Foreskin keratinocyte (primary cell): ENCODE measurements at places on chromosomes 3 and 15.
A peak's percentile ranks its signal among the peaks of the same experiment; 100 is the strongest.

- no peak for DNase-seq
Measured at GRCh38 chr3:150450916-150451315, 42.8 kb downstream of the TSC22D2 start.

GRCh38 chr3:11944052-11944673 is 60.0 kb upstream of the SYN2 start:
- peak; percentile 19 for DNase-seq

DNA sequence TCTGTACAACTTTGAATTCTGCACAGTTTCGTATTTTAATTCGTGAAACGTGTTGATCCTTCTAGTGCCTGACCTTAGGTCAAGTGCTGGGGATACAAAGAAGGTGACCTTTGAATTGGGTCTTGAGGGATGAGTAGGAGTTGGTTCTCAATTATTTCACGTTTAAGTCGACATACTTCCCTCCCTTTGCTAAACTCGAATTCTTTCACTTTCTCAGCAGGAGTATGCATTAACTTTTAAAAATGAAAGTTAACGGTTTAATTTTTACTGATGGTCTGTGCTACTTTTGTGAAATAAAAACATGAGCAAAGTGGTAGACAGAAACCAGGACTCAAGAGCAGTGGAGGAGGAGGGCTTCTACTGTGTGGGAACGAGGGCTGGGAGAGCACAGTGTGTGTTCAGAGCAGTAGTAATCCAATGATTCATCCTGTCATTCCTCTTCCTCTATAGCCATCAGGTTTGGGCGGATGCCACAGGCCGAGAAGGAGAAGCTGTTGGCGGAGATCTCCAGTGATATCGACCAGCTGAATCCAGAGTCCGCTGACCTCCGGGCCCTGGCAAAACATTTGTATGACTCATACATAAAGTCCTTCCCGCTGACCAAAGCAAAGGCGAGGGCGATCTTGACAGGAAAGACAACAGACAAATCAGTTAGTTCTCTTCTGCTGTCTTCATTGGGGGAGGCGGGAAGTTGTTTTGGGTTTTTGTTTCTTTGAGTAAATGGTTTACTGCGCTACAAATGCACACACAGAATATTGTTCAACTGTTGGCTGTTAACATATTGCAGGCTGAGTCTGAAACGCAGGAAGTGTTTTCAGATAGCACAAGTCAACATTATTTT is 78.6 kb upstream of the TSEN2 start:
- no peak for DNase-seq

DNA sequence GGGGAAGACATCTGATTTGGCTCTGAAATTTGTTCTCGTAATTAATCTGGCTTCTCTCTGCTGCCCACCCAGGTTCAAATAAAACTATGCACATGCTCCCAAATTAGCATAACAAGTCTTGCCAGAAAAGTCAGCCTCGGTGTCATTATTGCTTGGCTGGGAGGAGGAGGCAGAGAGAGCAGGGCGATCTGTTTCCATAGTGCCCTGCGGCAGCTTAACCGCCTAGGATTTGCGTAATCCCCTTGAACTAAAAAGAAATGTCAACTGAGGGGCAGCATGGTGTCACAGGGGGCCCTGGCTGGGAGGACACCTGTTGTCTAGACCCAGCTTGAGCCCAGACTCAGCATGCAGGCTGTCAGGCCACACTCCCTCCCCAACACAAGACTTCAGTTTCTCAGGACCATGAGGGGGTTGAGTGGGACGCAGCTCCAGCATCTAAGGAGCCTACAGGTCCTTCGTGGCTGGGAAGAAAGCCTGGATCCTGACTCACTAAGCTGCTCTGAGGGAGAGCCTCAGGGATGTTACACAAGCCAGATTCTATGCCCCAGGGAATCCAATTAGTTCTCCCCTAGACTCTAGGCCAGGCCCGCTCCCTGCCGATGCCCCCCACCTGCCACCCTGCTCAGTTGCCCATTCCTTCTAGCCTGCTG is 17.3 kb downstream of the MRPS11 start:
- DNase-seq: no peak

- no peak for DNase-seq
Measured at GRCh38 chr15:25597571-25597970, 158.7 kb upstream of the UBE3A start.

- DNase-seq: peak; percentile 35
Measured at GRCh38 chr3:14019459-14019858, 105.2 kb downstream of the CHCHD4 start.

- no peak for DNase-seq
Measured at GRCh38 chr15:90822204-90822955, 46.0 kb upstream of the FURIN start.

DNA sequence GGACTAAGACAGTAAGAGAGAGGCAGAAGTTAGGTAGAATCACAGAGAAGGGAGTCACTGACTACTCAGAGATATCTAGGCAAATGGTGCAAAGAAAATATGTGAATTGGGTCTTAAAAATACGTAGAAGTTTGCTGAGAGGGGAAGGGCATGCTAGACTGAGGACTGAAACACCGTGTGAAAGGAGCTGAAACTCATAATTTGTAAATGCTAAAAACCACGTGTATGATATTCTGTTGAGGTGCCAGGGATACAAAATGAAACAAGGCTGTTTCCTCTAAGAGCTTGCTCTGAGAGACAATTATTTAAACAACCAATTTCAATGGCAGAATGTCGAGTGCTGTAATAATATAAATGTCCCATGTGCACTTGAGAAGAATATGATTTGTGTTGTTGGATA is 47.2 kb downstream of the NCK1 start:
- DNase-seq: no peak

DNA sequence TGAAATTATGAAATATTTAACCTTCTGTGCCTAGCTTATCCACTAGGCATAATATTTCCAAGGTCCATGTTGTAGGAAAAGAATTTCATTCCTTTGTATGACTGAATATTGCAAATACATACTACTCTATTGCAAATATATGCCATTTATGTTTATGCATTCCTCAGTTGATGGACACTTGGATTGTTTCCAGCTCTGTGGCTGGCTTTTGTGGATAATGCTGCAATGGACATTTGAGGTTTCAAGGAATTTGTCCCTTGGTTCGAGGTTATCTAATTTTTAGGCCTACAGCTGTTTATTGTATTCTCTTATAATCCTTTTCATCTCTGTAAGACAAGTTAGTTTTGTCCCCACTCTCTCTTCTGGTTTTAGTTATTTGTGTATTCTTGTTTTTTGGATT is 7.7 kb upstream of the AADACL2 start:
- no peak for DNase-seq

GRCh38 chr15:40500568-40501330 is 30.0 kb downstream of the CHST14 start:
- DNase-seq: peak; percentile 57

- DNase-seq: no peak
Measured at GRCh38 chr3:41324156-41324475, 124.8 kb downstream of the CTNNB1 start.

GRCh38 chr3:49535971-49536874 is 18.1 kb upstream of the BSN start:
- DNase-seq: no peak

- no peak for DNase-seq
Measured at GRCh38 chr15:84934942-84935729, 46.5 kb upstream of the PDE8A start.

- peak; percentile 66 for DNase-seq
Measured at GRCh38 chr15:38254051-38254883, 1.6 kb downstream of the SPRED1 start.

DNA sequence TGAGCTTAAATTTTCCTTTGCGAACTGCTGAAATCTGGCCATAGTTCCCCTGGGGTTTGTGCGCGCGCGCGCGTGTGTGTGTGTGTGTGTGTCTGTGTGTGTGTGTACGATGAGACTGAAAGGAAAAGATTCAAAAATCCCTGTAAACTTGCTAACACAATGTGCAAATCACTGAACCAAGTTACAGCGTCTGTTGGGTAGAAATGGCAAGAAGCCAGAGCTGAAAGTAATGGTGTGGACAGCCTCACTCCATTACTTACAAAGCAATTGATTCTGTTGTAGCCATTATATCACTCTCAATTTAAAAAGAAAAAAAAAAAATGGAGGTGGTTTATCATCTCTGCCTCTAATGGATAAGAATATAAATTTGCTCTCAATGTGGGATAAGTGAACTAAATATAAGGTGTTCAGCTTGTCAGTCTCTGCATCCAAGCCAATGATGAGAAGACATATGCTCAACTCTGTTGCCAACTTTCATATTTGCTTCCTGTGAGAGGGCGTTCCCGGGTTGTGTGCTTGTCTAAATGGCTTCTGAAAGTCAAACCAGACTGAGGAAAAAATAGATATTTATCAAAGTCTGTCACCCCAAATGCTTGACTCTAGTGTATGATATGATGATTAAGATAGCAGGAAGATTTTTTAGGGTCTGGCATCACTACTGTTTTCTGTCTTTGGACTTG is 422.2 kb downstream of the ZNF385D start:
- DNase-seq: no peak

DNA sequence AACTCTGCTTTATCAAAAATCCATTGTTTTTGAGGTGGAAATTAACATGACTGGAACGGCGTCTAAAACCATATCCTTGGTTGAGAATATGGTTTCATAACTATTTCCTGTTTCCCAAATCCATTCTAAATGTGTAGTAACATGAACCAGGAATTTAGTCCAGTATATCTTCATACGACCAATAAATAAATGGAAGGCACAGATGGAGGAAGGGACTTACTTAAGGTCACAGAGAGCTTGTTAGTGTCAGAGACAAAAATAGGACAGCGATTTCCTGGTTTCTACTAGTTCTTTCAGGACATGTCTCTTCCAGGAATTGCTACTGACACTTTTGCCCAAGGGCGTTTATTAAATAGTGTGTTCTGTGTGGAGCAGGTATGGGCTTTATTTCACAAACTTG is 41.2 kb downstream of the HES1 start:
- DNase-seq: no peak

DNA sequence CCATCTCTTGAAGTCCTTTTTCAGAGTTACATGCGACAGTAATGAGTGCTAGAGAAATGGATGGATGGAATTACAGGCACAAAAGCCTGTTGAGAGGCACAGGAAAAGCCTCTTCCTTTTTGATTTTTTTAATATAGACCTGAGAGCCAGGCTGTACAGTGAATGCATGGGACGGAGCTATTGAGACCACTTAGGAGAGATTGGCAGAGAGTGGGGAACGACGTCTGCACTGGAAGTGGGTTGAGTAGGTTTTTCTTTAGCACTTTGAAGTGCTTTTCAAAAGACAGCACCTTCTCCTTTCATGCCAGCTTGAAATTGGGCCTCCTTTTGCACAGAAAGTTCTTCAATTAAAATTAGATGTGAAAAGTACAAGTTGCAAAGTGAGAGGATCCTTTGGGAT is 37.0 kb downstream of the GLDN start:
- no peak for DNase-seq

GRCh38 chr3:53346514-53346913 is 829 bp downstream of the DCP1A start:
- DNase-seq: no peak

GRCh38 chr15:65833501-65834205 is 35.6 kb upstream of the RAB11A start:
- DNase-seq: no peak

GRCh38 chr15:55791551-55792400 is 48.8 kb upstream of the PRTG start:
- DNase-seq: peak; percentile 57

DNA sequence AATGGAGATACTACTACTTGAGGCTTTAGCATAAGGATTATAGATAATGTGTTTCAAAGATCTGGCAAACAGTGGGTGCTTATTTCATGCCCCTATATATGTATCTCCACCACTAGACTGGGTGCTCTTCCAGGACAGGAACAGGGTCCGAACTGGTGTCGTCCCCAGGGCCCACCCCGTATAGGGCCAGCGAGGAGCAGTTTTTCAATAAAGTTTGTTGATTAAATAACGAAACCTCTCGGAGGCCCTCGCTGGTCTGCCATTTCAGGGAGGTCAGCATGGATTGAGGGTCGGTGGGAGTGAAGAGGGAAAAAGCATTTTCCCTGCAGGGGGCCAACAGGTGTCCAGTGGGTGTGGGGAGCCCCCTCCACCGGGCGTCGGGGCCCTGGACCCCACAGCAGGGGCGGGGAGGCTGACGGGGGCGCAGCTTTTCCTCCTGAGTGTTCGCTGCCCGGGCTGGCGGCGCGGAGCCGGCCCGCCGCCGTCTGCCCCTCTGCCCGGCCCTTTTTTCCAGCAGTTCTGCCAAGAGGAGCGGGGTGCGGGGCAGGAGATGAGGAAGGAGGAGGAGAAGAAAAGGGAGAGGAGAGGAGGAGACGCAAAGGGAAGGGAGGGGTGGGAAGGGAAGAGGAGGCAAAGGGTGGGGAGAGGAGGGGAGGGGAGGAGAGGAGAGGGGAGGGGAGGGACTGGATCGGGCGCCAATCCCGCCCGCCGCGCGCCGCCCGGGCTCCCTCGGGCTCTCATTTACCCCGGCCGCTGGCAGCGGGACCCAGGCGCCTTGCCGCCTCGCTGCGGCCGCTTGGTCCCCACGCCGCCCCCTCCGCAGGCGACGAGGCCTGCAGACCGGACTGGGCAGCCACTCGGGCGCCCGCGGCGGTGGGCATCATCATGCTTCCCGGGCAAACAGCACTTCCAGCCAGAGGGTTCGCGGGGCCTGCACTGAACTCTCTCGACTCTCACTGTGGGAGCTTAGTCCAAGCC is 66.3 kb downstream of the ISG20 start:
- no peak for DNase-seq

DNA sequence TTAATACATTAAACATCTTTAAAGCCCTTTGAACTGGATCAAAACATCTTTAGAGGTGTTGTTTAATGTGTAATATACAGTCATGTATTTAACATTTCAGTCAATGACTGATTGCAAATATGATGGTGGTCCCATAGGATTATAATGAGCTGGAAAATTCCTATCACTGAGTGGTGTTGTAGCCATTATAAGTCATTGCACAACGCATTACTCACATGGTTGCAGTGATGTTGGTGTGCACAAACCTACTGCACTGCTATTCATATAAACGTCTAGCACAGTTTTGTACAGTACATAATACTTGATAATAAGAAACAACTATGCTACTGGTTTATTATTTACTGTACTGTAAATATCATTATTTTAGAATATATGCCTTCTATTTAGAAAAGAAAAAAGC is 75.6 kb downstream of the DTWD1 start:
- DNase-seq: no peak

- DNase-seq: no peak
Measured at GRCh38 chr3:36992806-36993325, at the start of gene EPM2AIP1. Gene EPM2AIP1 (minus strand): TSS chr3:36993131. CDS start chr3:36993077, 54 bp downstream.

DNA sequence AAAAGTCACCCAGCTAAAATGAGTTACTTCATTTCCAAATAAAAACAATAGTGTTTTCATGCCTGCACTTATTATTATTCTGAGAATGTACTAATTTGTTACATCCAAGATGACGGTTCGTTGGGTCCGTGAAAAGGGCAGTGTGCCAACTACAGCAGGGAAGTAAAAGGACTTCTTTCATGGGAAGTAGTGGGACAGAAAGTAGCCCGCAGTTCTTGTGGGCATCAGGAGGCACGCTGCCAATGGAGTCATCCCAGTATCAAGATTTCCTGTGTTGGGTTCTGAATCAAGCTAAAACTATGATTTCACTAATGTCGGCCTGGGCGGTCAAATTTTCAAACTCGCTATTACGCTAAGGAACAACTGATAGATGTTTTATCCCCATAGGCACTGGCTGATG is 254.5 kb upstream of the SOX2 start:
- DNase-seq: no peak

- DNase-seq: peak; percentile 54
Measured at GRCh38 chr3:75781079-75781745, 4.1 kb downstream of the ZNF717 start.

GRCh38 chr15:93610944-93611343 is 521.9 kb upstream of the RGMA start:
- DNase-seq: peak; percentile 17

- no peak for DNase-seq
Measured at GRCh38 chr3:10702961-10703740, 112.9 kb upstream of the SLC6A11 start.

- no peak for DNase-seq
Measured at GRCh38 chr3:156207802-156208685, 87.7 kb downstream of the KCNAB1 start.
